ENCODE measurements at places on chromosomes 11 and 22.
A peak's percentile ranks its signal among the peaks of the same experiment; 100 is the strongest.

DNA sequence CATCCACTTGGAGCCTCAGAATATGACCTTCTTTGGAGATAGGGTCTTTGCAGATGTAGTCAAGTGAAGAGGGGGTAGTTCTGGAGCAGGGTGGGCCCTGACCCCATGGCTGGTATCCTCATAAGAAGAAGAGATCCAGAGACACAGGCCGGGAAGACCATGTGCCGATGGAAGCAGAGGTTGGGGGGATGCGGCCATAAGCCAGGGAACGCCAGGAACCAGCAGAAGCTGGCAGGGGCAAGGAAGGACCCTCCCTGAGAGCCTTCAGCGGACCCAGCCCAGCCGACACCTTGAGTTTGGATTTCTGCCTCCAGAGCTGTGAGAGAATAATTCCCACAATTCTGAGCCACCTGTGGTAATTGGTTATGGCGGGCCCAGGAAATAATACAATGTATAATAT, 26.1 kb upstream of the SMIM38 start:
- no peak for DNase-seq

DNA sequence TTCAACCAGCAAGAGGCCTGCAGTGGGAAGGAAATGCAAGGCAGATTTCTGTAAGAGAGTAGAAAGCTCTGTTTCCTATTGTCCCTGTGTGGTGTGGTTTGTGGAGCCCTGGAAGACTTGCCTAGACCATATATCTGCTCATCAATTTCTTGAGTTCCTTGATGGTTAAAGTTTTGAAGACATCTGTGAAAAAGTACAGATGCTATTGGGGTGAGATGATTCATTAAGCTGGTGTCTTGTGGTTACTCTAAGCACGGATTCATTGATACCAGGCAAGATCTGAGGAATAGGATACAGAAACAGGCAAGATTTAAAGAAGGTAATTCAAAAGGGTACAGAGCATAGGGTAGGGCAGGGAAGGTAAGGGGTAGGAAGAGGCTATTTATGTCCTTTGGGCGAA, 275.8 kb upstream of the SESN3 start:
- DNase-seq = no peak

DNA sequence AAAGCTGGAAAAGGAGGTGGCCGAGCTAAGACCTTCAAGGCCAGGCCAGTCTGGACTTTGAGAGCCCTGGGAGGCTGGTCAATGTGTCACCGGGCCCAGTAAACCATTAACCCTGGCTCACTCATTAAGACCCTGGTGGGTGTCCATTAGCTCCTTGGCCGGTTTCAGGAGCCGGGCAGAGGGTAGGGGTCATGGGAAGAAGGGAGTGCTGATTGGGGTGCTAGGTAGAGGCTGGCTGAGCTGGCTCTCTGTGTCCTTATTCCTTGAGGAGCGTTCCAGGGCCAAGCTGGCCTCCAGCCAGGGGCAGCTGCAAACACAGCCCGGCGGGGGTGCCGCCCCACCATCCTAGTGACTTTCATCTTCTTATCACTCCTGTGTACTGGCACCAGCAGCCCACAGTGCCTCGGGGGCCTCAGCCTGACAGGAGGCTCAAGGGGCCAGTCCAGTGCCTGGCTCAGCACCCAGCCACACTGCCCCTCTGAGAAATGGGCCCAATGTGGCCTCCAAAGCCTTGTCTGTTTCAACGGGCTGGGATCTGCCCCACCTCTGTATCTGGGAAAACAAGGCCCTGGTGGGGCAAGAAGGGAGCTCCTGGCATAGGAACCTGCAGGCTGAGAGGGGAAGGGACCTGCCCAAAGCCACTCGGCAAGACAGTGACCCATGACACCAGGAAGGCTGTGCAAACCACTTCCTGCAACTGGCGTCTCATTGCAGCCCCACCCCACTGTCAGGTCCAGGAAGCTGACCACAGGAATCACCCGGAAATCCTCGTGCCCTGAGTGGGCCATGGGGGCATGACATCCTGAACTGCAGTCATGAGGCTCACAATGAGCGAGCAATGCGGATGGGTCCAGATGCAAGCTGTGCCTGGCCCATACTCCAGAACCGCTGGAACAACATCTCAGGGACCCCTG, 15.1 kb upstream of the RGL4 start:
- DNase-seq = peak; percentile 29

GRCh38 chr11:92111287-92111686, 113.3 kb upstream of the FAT3 start:
- no peak for DNase-seq

DNA sequence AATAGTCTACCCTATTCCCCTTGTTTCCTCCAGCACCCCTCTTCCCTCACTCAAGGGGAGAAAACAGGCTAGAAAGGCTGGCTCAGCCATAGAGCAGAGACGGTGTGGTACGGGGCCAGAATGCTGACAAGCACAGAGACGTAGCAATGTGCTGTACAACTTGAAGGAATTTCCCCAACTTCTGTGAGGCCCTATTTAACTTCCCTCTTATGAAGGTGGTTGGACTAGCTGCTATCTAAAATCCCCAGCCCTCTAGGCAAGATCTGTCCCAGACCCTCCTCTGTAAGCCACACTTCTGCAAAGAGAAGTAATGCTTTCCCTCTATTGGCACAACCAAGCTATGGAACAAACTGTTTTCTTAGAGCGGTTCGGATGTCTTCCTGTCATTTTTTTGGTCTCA, 37.8 kb downstream of the PLEKHA7 start:
- DNase-seq = no peak

GRCh38 chr22:37486224-37486845, at the start of gene MFNG:
Gene MFNG (minus strand): TSS chr22:37486384. CDS start chr22:37486177, 207 bp downstream.
- no peak for DNase-seq

DNA sequence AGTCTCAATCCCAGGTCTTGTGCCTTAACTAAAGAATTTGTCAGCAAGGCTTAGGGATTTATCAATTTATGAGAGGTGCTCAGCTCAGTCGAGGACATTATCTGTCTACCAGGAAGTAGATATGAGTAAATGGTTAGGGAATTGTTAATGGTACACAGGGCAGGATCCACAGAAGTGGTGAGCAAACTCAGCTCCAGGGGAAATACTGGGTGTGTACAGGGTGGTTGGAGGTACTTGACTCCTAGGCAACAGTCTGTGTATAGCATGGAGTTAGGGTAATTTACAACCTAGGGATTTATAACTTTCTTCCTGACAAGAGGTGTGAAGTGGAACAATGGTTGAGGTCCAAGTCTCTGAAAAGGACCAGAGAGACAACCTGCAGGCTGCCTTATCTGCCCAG, 123.4 kb upstream of the OR9Q1 start:
- DNase-seq = no peak

DNA sequence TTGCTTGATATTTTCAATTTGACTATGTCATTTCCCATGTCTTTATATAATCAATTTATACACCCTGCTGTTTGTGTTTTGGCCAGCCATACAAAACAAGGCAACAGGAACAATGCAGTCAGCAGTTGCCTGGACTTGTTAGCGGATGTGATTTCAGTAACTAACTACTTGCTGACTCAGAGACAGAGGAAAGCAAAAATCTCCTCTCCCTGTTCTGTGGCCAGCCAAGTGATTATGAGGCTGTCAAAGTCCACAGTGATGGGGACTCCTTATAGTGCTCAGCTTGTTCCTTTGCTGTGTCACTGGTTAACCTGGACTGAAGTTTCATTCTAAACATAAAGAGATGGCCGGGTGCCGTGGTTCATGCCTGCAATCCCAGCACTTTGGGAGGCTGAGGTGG, 32.6 kb upstream of the APLP2 start:
- peak; percentile 62 for DNase-seq

DNA sequence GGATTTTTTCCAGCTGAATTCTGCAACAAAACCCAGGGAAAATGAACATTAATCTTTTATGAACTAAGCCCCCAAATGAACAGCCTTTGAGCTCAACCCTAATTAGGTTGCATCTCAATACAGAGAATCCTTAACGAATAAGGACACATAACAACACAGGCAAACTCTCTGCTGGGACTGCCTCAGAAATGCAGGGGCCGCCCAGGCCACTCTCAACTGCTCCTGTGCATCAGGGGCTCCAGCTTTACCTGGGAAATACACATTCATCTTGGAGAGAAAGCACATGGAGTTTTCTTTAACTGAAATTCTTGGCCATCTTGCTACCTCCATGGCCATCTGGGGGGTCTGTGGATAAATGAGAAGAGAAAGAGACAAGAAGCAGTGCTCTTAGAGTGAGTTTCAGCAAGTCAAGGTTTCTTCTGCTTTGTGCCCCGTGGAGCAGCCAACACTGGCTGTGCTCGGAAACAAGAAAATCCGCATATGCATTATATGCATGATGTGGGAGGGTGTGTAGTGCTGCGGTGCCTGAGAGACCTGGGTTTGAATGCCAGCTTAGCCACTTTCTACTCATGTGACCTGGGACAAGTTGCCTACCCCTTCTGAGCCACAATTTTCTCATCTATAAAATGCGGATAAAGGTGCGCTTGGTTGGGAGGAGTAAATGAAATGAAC, 81.9 kb upstream of the RCN1 start:
- DNase-seq = no peak

DNA sequence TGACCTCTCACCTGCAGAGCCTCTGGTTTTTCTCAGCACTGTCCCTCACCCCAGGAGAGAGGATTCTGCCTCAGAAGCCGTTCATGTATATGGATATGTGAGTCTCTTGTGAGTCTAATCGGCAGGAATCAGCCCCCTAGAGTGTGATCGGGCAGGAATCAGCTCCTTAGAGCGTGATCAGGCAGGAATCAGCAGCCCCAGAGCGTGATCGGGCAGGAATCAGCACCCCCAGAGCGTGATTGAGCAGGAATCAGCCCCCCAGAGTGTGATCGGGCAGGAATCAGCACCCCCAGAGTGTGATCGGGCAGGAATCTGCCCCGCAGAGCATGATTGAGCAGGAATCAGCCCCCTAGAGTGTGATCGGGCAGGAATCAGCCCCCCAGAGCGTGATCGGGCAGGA, 80.0 kb upstream of the EIF3D start:
- no peak for DNase-seq

- DNase-seq = no peak
These were observed 523.8 kb upstream of the FAT3 start for GRCh38 chr11:91700854-91701253.

GRCh38 chr11:67439321-67440228, 2.1 kb upstream of the PTPRCAP start:
- DNase-seq = peak; percentile 55
